Esophagus squamous epithelium (tissue), 5 donors: ENCODE measurements at places on chromosomes 1 and 21. TPM values are rescaled to one million over a fixed set of nuclear protein-coding genes. Genes with fewer than 3 reads are reported as not detected.
A peak's percentile ranks its signal among the peaks of the same experiment; 100 is the strongest.

Gene ST6GALNAC5
- total RNA-seq = 0.57 TPM

Gene PTGFR
- not detected for total RNA-seq

Gene TBX15
- total RNA-seq = not detected

DNA sequence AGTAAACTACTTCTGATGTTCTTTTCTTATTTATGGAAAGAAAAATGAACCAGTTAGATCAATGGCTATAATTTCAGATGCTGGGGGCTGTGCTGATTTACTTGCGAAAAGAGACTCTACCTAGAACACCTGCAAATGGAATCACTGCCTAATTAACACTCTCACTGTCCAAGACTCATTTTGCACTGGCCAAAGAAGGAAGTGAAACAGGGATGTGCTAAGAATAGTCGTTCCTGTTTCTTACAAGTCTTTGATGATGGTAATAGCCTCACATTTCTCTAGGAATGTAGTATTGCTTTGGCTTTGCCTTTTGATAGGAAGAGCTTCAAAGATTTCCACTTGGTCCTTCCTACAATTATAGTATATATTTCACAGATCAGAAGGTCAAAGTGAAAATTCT lies 12.7 kb upstream of the TSNAX start:
- H3K27me3 ChIP-seq = no peaks in the 10 kb centered on the region
- DNase-seq = no peak
- H3K36me3 ChIP-seq = no peaks in the 10 kb centered on the region
- no peak overlapping the region for H3K27ac ChIP-seq

DNA sequence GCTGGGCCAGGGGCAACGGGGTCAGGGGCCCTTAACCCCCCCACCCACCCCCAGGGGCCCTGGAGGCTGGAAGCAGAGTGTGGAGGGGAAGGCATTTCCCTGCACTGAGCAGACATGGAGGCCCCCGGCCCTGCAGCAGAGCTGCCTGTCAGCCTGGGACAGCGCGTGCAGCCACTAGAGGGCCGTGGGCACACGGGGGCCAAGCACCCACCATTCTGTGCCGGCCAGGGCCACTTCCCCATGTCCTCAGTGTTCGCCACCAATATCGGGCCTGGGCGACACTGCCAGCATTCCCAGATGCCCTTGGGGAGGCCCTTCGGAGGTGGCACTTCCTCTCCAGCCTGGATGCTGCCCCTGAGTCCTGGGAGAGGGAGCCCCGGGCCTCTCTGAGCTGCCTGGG lies 23.2 kb upstream of the ARHGEF16 start:
- no peaks in the 10 kb centered on the region for H3K4me1 ChIP-seq
- no peaks in the 10 kb centered on the region for H3K27me3 ChIP-seq
- H3K36me3 ChIP-seq = no peaks in the 10 kb centered on the region
- H3K4me3 ChIP-seq = no peak overlapping the region
- H3K27ac ChIP-seq = no peak overlapping the region

- peaks cover 7% of the 10 kb centered on the region for H3K27me3 ChIP-seq
- no peaks in the 10 kb centered on the region for H3K4me1 ChIP-seq
These were observed 8.7 kb upstream of the LELP1 start for GRCh38 chr1:153194331-153195050.

DNA sequence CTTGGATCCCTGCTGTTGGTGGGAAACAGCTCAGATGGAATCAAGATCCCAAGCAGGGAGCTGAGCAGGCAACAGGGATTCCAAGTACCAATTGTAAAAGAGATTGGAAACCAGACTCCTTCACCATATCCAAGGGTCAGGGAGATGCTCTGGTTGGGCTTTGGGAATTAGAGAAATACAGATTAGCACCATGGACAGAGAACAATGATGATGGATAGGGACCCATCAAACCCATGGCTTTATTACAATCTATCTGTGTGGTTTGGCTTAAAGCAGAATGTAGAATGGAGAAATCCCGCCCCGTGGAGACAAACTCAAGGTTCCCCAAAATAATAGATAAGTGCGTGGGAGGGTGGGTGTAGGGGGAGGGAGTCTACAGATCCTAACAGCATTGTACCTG lies 120.7 kb upstream of the CSF3R start:
- H3K36me3 ChIP-seq = no peaks in the 10 kb centered on the region
- no peaks in the 10 kb centered on the region for H3K27me3 ChIP-seq
- no peak for DNase-seq
- no peak overlapping the region for H3K4me3 ChIP-seq

DNA sequence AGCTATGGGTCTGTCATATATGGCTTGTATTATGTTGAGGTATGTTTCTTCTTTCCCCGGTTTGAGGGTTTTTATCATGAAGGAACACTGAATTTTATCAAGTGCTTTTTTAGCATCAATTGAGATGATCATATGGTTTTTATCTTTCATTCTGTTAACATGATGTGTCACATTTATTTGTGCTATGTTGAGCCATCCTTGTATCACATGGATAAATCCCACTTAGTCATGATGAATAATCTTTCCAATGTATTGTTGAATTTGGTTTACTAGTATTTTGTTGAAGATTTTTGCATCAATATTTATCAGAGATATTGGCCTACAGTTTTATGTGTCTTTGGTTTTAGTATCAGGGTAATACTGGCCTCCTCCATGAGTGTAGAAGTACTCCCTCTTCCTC lies 61.7 kb downstream of the GPR137B start:
- DNase-seq = no peak
- H3K27ac ChIP-seq = no peak overlapping the region
- H3K4me3 ChIP-seq = no peak overlapping the region
- H3K4me1 ChIP-seq = no peaks in the 10 kb centered on the region
- H3K27me3 ChIP-seq = no peaks in the 10 kb centered on the region
- no peaks in the 10 kb centered on the region for H3K36me3 ChIP-seq

DNA sequence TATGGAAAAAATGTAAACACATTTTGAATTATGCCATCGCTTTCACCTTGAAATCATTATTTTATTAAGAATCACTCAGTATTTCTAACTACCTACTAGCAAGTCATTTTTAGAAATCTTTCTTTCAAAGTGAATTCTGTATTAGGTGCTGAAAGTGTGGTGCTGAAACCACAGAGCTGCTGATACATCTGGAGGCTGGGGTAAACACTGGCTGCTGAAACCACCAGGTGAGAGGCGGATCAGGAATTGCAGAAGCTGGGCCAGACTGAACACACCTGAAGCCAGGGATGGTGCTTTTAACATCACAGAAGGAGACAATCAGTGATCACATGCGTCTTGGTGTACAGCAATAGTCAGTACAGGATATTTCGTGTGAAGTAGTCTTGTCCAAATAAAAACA lies 42.2 kb upstream of the KCNE1 start:
- H3K27me3 ChIP-seq = no peaks in the 10 kb centered on the region
- H3K4me3 ChIP-seq = no peak overlapping the region
- no peaks in the 10 kb centered on the region for H3K36me3 ChIP-seq
- DNase-seq = no peak

- H3K27ac ChIP-seq = no peak overlapping the region
- no peak for DNase-seq
- no peaks in the 10 kb centered on the region for H3K36me3 ChIP-seq
- no peaks in the 10 kb centered on the region for H3K27me3 ChIP-seq
These were observed 62.6 kb downstream of the GNG4 start for GRCh38 chr1:235586992-235587391.

DNA sequence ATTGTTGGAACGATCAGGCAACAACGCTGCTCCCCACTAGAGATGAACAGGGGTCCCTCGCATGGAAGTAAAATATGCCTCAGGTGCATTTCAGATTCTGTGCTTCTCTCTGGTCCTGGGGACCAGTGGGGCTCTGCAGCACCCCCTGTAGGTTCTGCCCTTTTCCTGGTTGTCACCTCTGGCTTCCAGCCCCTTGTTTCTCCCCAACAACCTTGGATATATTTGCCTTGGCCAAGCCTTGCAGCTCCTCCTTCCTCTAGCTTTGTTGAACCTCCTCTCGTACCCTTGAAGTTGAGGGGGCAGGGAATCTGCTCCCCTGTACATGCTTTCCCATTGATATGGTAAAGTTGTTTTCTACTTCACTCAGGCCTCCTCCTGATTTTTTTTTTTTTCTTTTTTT lies 5.4 kb upstream of the RGSL1 start:
- no peaks in the 10 kb centered on the region for H3K4me1 ChIP-seq
- H3K27ac ChIP-seq = no peak overlapping the region
- no peak overlapping the region for H3K4me3 ChIP-seq
- no peak for DNase-seq
- H3K36me3 ChIP-seq = no peaks in the 10 kb centered on the region

DNA sequence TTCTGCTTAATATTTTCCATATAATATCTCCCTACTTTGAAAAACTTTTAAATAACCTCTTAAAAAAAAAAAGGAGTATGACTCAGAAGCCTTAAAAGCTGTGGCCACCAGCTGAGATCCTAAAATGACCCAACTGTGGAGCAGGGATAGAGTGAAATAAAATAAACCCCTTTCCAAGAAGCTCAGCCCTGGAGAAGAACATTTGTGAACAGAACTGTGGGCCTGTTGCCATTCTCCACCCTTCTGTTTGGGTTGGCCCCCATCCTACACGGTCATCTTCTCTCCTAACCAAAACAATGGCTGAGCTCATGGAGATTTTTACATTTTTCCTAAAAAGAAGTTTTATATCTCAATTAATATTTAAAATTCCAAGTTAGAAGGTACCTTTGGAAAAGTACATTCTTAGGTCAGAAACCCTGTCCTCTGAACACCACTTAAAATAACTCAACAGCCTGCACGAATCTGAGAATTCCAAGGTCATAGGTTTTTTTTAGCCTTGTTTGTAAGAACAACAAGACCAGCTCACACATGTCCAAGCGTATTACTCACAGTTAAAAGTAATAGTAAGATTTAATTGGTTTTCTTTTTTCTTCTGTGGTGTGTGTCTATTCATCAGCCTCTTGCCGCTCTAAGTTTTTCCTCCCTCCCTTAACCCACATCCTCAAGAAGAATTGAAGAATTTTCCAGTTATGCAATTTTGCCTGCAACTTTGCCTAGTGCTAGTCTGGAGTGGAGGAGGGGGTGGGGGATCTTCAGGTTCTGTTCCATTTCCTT lies 107.7 kb upstream of the ERRFI1 start:
- no peak for DNase-seq
- H3K27ac ChIP-seq = peak overlapping the region; percentile 53
- H3K4me1 ChIP-seq = peaks cover 8% of the 10 kb centered on the region
- no peaks in the 10 kb centered on the region for H3K36me3 ChIP-seq

DNA sequence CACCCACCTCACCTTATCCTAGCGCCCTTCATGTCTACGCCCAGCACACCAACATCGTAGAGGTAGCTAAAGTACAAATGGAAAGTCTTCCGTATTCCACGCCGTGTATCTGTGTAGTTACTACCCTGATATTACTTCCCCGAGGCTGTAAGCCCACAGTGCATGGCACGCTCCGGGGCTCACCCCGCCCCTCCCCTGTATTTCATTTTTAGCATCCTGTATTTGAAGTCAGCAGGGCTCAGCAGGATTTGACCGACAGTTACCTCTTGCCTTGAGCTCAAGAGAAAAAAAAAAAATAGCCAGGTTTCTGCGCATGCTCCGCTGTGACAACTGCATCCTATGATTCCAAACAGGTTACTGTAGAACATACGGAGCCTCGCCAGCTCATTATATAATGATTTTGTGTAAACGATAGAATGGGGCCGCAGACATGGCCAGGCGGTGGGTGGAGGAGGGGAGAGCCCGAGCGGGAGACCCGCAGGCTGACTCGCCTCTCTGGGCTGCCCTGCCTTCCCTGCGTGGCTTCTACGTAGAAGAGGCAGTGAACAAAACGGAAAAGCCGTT lies 1.3 kb downstream of the ABCG1 start:
- peak overlapping the region; percentile 86 for H3K27ac ChIP-seq
- H3K27me3 ChIP-seq = no peaks in the 10 kb centered on the region
- peak overlapping the region; percentile 35 for H3K4me3 ChIP-seq
- H3K36me3 ChIP-seq = no peaks in the 10 kb centered on the region
- DNase-seq = peak; percentile 34

GRCh38 chr1:234658138-234658537 lies 48.2 kb upstream of the IRF2BP2 start:
- DNase-seq = no peak
- no peaks in the 10 kb centered on the region for H3K36me3 ChIP-seq
- H3K4me3 ChIP-seq = no peak overlapping the region
- peaks cover 27% of the 10 kb centered on the region for H3K4me1 ChIP-seq

DNA sequence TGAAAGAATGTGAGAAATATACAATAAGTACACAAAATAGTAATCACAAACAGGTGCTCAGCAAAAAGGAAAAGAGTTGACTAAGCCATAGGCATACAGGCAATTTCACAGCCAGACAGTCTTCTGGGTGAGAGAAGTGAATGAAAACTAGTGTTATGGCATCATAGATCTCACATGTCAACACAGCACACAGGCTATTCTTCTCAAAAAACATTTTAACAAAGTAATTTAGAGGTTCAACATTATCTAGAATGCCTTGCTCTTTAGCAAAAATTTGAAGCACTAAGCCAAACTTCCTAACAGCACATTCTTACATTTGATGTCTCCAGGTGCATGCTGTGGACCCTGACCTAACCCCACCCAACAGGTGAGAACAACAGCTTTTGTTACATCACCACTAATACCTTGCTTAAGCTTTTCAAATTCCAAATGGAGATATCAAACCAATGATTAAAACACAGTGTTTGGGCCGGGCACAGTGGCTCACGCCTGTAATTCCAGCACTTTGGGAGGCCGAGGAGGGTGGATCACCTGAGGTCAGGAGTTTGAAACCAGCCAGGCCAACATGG lies 30.5 kb downstream of the OTUD7B start:
- H3K36me3 ChIP-seq = no peaks in the 10 kb centered on the region
- DNase-seq = no peak
- H3K4me1 ChIP-seq = no peaks in the 10 kb centered on the region
- H3K4me3 ChIP-seq = no peak overlapping the region
- H3K27me3 ChIP-seq = no peaks in the 10 kb centered on the region

- H3K36me3 ChIP-seq = peaks cover 18% of the 10 kb centered on the region
- peaks cover 12% of the 10 kb centered on the region for H3K4me1 ChIP-seq
- H3K27ac ChIP-seq = peak overlapping the region; percentile 81
- no peak for DNase-seq
- no peaks in the 10 kb centered on the region for H3K27me3 ChIP-seq
These were observed 710 bp upstream of the PRPF3 start for GRCh38 chr1:150320667-150320978.

- no peak overlapping the region for H3K4me3 ChIP-seq
- no peaks in the 10 kb centered on the region for H3K27me3 ChIP-seq
- peak overlapping the region; percentile 98 for H3K27ac ChIP-seq
- H3K36me3 ChIP-seq = peaks cover 32% of the 10 kb centered on the region
- no peak for DNase-seq
These were observed 4.0 kb downstream of the ENO1 start for GRCh38 chr1:8874230-8875201.
